Bladder microvascular endothelial cell (primary cell): ENCODE measurements at places on chromosomes 4 and X. TPM values are rescaled to one million over a fixed set of nuclear protein-coding genes. Genes with fewer than 3 reads are reported as not detected.

Gene CT45A1
- total RNA-seq = not detected in 2 replicates

Gene CLTRN
- 0.06 TPM in 1 of 2 replicates, not detected in the other for total RNA-seq

Gene DCAF12L1
- total RNA-seq = 0.13 and 0.16 TPM in 2 replicates

Gene DCUN1D4
- 18.6 and 51.8 TPM in 2 replicates for total RNA-seq

Gene UGT2A3
- total RNA-seq = not detected in 2 replicates

Gene UGT2B17
- not detected in 2 replicates for total RNA-seq

Gene MAGEA11
- total RNA-seq = not detected in 2 replicates

Gene LIMCH1
- total RNA-seq = 41.9 and 57.3 TPM in 2 replicates

Gene PABPC4L
- total RNA-seq = 1.4 and 1.5 TPM in 2 replicates

Gene AWAT2
- 0.25 TPM in 1 of 2 replicates, not detected in the other for total RNA-seq

Gene TLR7
- not detected in 2 replicates for total RNA-seq

Gene RAP1GDS1
- 39.7 and 52.4 TPM in 2 replicates for total RNA-seq

Gene TMEM33
- total RNA-seq = 25.7 and 73.2 TPM in 2 replicates

Gene STOX2
- 1.6 and 6.7 TPM in 2 replicates for total RNA-seq

Gene PCSK1N
- 0.31 TPM in 1 of 2 replicates, not detected in the other for total RNA-seq

Gene MAGEA9B
- total RNA-seq = not detected in 2 replicates

Gene PRDM8
- 0.25 TPM in 1 of 2 replicates, not detected in the other for total RNA-seq

Gene SOD3
- total RNA-seq = 0.31 and 0.32 TPM in 2 replicates

Gene MAGEE2
- total RNA-seq = not detected in 2 replicates

Gene GPR173
- total RNA-seq = 0.65 and 4.0 TPM in 2 replicates

Gene AMOT
- total RNA-seq = 0.97 and 5.0 TPM in 2 replicates

Gene DAPP1
- not detected in 2 replicates for total RNA-seq

Gene VCX3B
- total RNA-seq = not detected in 2 replicates

Gene SLC2A9
- total RNA-seq = 0.49 and 1.3 TPM in 2 replicates

Gene PLXNB3
- total RNA-seq = 2.9 and 20.6 TPM in 2 replicates

Gene FRAS1
- total RNA-seq = 1.3 and 4.0 TPM in 2 replicates

Gene GRIA2
- not detected in 2 replicates for total RNA-seq

Gene ADGRL3
- total RNA-seq = under 0.01 and 4.5 TPM in 2 replicates

Gene EOLA1
- total RNA-seq = 10.5 and 17.2 TPM in 2 replicates

Gene TASL
- total RNA-seq = not detected in 2 replicates

Gene POU3F4
- not detected in 2 replicates for total RNA-seq

Gene UBQLN2
- 2.4 and 9.8 TPM in 2 replicates for total RNA-seq

Gene MAGEA1
- total RNA-seq = not detected in 2 replicates

Gene TMSB15A
- total RNA-seq = 0.82 and 1.8 TPM in 2 replicates

Gene FBXL5
- total RNA-seq = 69.0 and 146 TPM in 2 replicates

Gene CYSLTR1
- total RNA-seq = 0.81 TPM in 1 of 2 replicates, not detected in the other

Gene GPC3
- not detected in 2 replicates for total RNA-seq

Gene GPM6B
- total RNA-seq = under 0.01 and 0.38 TPM in 2 replicates

Gene NBDY
- 3.2 and 6.6 TPM in 2 replicates for total RNA-seq
